ENCODE measurements at places on chromosomes 5 and 9.

DNA sequence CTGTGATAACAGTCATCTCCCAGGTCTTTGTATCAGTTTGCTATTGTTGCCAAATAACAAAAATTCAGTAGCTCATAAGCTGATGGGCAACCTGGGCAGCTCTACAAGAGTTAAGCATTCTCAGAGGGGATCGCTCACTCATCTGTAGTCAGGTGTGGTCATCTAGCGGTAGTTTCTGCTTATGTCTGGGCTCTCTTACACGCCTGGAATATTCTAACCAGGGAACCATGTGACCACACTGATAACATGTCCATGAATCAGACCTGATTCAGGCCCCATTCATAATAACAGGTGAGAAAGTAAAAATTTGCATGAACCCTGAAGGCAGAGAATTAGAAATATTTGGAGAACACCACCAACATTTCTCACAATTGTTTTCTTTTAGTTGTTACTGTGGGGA lies 576.1 kb downstream of the SLCO4C1 start:
- DNase-seq: no peak

DNA sequence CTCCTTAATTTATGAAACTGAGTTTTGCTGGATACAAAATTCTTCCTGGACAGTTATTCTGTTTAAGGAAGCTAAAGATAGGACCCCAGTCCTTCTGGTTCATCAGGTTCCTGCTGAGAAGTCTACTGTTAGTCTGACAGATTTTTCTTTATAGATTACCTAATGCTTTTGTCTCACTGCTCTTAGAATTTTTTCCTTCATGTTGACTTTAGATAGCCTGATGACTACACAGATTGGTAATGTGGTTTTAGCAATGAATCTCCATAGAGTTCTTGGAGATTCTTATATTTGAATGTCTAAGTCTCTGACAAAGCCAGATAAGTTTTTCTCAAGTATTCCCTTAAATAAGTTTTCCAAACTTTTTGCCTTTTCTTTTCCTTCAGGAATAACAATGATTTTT lies 419.7 kb downstream of the CDH10 start:
- DNase-seq: no peak

DNA sequence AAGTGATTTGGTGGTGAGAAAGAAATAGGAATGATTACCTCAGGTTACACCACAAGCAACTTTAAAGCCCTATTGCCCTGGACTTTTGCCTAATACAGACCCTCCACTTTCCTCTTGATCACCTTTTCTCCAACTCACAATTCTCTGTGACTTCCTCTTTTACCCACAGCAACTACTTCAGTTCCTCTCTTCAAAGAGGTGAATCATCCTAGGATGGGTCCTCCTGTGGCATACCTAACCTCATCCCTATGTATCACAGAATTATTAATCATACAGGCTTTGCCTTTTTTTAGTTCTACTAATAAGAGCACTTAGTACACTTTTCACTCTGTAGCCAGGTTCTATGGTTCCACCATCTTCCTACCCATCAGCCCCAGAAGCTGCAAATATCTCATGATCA lies 19.6 kb upstream of the INSL6 start:
- no peak for DNase-seq

- DNase-seq: no peak
These were observed 12.1 kb upstream of the PLEKHG4B start for GRCh38 chr5:79821-80220.

DNA sequence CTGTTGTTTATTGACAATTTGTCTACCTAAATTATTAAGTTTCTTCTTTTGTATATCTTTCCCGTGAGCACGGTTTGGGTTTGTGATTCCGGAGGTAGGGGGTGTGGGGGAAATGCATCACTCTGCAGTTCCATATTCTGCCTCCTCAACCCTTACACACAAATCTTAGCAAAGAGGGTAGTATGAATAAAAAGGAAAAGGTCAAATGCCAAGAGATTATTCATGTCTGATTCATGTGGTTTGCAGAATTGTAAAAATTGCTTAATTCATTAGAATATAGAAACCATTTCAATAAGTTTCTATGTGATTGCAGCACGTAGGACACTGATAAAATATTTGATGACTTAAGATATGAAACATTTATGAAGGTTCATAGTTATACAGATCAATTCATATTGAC lies 601.9 kb downstream of the SEMA5A start:
- DNase-seq: no peak
